ENCODE measurements at places on chromosomes 1 and 21. TPM values are rescaled to one million over a fixed set of nuclear protein-coding genes. Genes with fewer than 3 reads are reported as not detected.

- no peak for DNase-seq
These were observed 169.2 kb downstream of the ZNF281 start for GRCh38 chr1:200240656-200241055.

DNA sequence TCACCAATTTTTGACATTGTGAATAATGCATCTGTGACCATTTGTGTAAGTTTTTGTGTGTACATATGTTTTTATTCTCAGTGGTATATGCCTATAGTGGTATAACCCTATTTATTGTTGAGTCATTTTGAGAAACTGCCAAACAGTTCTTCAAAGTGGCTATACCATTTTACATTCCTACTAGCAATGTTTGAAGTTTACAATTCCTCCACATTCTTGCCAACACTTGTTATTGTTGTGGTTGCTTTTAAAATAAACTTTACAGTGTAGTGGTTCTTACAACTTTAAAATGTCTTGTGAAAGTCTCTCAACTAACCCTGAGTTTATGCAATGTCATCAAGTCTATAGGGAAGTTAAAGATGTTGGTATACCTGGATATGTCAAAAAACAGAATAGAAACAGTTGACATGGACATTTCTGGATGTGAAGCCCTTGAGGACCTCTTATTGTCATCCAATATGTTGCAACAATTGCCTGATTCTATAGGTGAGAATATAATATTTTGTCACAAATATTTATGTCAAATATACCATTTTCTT is 219.4 kb downstream of the LRRC40 start:
- DNase-seq = no peak

- DNase-seq = no peak
These were observed 5.5 kb upstream of the CATSPER4 start for GRCh38 chr1:26184883-26185282.

DNA sequence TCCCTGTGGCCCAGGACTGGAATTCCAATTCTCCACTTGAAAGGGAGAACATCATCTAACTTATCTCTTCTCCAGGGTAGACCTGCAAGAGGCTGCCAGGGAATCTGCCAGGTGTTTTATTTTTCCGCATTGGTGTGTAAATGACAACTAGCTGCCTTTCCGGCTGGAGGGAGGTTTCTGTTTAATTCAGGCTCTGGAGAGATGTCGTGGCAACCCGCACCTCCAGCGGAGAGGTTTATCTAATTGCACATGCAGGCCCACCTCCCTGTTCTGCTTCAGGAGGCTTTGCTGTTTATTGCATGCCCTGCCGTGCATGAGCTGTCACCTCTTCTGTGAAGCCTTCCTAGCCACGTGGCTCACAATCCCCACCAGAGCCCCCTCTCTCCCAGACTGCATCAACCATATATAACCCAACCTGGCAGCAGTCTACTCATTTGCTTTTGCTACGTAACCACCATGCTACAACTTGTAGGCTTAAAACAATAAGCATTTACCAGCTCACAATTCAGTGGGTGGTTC is 151.6 kb downstream of the C1orf94 start:
- no peak for DNase-seq

CLCNKB gene
- not detected for total RNA-seq

DCDC2B gene
- not detected for total RNA-seq

GUCA2B gene
- not detected for total RNA-seq

FCRLB gene
- total RNA-seq = not detected

MEGF6 gene
- 1.7 TPM for total RNA-seq

Data from activated T-helper 2 cell treated with anti-CD3 and anti-CD28 coated beads, Interferon-gamma antibody, Interleukin-2, Interleukin-4, amounts not matched to agents 10 μg/mL and 5 μg/mL and 100 μg/mL, durations not matched to agents 14 hours and 24 hours and 36 hours (primary cell).